ENCODE measurements at places on chromosomes 4 and X.

DNA sequence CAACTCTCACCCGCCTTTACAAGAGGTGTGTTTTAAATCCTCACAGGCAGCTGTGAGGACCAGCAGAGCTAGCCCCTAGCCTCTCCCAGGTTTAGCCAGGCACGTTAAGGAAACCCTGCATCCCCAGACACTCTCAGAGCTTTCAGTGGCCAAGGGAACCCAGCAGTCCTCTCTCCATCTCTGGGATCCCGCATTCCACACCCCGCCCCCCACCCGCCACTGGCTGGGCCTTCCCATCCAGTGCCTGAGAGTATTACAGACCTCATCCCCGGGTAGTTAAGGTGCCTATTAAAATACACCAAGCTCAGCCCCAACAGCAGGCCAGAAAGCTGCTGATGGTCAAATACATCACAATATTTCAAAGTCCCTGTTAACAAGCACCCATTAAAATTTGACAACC, 256.2 kb downstream of the BCOR start:
- DNase-seq: no peak

DNA sequence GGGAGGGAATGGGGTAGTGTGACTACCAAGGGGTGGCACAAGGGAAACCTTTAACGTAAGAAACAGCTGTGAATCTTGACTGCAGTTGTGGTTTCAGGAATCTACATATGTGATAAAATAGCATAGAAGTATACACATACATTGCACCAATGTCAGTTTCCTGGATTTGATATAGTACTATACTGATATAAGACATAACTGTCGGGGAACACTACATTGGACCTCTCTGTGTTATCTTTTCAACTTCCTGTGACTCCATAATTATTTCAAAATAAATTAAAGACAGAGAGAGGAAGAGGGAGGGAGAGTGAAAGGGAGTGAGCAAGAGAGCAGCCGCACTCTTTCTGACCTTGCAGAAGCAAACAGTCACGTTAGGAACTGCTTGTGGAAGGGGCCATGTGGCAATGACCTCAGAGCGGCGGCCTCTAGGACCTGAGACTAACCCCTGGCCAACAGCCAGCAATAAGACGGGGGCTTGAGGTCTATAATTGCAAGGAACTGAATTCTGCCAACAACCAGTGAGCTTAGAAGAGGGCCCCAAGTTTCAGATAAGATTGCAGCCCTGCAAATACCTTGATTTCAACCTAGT, 47.4 kb downstream of the NALF2 start:
- no peak for DNase-seq

- DNase-seq: no peak
Measured at GRCh38 chr4:48261281-48261680, 8.4 kb downstream of the TEC start.

GRCh38 chrX:110852180-110852579, 56.6 kb upstream of the CHRDL1 start:
- DNase-seq: no peak

DNA sequence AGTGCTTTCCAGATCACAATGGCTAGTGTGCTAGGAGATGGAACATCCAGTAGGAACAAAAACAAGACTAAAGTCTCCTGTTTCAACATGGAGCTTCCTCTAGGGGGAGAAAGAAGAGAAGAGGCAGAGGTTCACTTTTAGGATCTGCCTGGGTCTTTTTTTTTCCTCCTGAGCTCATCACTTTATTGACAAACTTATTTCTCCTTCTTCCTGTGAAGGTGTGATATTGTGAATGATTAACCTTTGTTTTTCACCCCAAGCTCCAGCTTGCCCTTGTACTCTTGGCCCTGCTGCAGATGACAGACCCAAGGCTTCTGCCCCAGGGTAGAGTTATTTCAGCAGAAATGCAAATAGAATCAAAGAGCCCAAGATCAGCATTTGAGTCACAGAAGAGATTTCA, 13.5 kb downstream of the PAGE4 start:
- no peak for DNase-seq

GRCh38 chrX:13195340-13195739, 124.5 kb downstream of the ATXN3L start:
- DNase-seq: no peak

- DNase-seq: no peak
Measured at GRCh38 chr4:185734214-185734613, 77.8 kb downstream of the SORBS2 start.

Data from stimulated activated CD4-positive, alpha-beta T cell treated with anti-CD3 and anti-CD28 coated beads, Interleukin-1b, Interleukin-23, amount 100 ng/mL, for 1 hour (primary cell).